SHP77 (cell line): ENCODE measurements at places on chromosomes 4 and X.

- no peak for DNase-seq
Measured at GRCh38 chr4:5716391-5716790, 5.4 kb downstream of the EVC start.

DNA sequence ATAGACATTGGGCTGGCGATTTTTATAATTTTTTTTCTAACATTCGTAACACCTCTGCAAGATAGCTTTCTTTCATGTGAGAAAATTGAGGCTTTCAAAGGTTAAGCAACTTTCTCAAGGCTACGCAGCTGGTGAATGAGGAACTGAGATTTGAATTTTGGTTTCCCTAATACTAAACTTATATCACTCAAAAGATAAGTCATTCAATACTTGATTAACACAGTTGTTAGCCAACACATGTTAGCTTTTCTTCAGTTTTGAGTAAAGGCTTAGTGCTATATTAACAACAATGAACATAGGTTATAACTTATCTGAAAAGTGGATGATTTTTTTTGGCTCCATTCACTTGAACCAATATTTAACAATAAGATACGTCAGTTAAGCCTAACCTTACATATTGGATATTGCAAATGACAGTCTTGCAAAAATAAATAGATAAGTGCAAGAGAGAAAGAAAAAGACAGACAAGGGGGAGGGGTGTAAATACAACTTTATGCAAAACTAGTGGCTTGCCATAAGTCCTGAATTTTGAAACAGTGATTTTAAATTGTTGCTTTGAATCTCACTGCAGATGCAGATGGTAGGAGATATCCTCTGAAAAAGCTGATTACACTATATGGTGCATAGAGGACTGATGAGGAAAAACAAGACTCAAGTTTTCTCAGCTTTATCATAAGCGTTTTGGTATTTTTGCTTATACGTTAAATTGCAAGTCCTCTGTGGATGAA is 11.1 kb upstream of the GPM6A start:
- DNase-seq = no peak

GRCh38 chr4:113407409-113407808 is 354.1 kb downstream of the CAMK2D start:
- DNase-seq = no peak

GRCh38 chr4:159018062-159018629 is 84.7 kb upstream of the RAPGEF2 start:
- DNase-seq = no peak

- peak; percentile 82 for DNase-seq
Measured at GRCh38 chrX:20362268-20363267, 95.9 kb upstream of the RPS6KA3 start.

- no peak for DNase-seq
Measured at GRCh38 chr4:159106636-159107035, 3.8 kb downstream of the RAPGEF2 start.

DNA sequence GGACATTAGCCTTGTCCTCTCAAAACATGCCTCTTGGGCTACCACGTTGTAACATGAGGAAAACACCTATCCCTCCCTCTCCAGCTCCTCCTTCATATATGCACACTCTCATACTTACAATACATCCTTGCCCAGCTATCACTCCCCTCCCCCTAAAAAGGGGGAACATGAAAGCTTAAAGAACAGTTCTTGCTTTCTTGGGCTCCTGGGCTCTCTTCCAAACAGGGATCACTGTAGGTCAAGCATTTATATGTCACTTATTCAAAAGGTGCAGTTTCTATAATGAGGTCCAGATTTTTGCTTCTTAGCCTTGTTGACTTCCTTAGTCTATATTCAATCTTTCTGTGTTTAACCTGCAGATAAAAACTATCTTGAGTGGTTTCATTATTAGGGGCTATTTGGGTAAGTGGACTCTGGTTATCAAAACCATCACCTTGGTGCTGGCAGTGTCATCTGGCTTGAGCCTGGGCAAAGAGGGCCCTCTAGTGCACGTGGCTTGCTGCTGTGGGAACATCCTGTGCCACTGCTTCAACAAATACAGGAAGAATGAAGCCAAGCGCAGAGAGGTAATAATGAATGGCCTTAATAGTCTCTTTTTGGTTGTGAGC is 119.4 kb downstream of the AKAP4 start:
- DNase-seq = peak; percentile 0

DNA sequence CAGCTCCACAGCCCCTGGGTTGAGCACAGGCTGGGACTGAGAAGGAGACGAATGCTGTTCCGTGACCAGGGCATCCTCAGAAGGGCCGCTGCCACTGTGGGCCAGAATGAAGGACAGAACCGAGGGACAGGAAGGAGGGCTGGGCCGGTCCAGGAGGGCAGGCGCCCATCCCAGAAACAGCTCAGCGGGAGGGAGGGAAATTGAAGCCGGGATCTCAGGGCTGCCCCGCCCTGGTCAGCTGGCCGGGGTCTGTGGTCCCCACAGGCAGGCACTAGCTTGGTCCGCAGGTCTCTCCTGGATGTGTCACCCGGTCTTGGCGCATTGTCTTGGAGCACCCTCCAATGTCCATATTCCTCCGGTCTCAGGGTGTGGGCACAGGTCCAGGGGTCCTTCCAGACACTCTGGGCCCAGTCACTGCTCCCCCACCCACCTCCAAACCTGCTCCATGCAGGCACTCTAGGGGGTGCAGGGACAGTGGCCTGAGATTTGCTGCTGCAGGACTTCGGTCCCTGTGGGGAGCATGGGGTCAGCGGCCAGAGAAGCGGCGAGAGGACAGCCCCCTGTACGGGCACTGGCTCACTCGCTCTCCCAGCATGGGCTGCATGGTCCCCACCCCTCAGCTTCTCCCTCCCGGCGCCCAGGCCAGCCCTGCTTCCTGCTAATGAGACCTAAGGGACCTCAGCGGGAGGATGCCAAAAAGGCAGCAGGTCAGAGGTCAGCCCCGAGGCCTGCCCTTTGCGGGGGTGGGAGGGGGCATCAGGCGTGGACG is 23.9 kb upstream of the MXD4 start:
- DNase-seq = no peak

- DNase-seq = no peak
Measured at GRCh38 chr4:2667428-2667827, 88.7 kb downstream of the TNIP2 start.

DNA sequence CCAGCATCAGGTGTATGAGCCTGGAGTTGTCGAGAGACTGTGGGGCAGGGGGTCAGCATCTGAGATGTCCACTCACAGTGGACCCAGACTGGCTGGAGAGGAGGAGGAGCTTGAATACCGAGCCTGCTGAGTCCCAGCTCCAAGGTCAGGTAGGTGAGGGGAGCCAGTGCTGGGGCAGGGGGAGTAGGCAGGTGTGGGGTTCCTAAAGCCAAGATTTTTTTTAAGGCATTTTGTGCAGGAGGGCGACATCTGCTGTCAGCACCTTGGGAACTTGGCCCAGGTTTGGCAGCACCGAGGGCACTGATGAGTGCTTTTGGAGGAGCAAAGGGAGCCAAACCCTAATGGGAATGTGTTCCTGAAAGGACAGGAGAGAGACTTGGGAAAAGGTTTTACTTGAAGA is 64.2 kb upstream of the MSANTD1 start:
- no peak for DNase-seq

GRCh38 chr4:135282676-135283075 is 1081.1 kb upstream of the PABPC4L start:
- DNase-seq = no peak
